ENCODE measurements at places on chromosomes 16 and 17.

- DNase-seq: no peak
These were observed 11.7 kb upstream of the ST6GALNAC2 start for GRCh38 chr17:76597156-76598003.

- DNase-seq: no peak
These were observed 160.3 kb downstream of the RPTOR start for GRCh38 chr17:80704894-80705293.

GRCh38 chr16:85017151-85017550 lies 5.8 kb upstream of the ZDHHC7 start:
- DNase-seq: no peak

DNA sequence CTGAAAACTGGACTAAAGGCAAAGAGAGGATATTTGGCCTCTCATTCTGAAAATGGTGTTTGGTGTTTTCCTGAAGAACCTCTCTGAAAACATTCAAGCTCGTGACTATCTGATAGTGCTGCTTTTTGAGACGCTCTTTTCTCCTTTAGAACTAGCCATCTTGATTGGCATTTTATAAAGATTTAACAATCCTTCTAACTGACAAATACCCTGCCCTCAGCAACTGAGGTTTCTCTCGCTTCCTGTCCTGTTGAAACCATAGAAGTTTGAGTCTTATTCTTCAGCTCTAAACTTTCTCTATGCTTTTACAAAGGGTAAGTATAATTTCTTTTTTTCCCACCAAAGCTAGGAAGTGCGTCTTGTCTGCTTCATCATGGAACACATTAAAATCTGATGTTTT lies 13.3 kb downstream of the CNEP1R1 start:
- DNase-seq: no peak

DNA sequence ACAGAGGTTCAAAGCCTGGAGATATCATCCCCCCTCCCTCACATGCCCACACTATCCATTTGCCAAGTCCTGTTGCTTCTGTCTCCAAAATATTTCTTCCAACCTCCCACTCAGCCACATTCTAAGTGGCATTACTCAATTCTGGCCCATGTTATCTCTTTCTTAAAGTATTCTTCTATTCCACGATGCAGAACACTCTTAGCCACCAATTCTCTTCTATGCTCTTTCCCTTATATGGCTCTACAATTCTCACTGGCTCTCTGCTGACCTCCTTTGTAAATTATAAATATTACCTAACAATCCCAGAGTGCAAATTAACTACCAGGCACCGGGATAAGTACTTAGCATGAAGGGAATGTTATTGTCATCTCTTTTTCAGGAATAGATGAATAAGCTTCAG lies 82.4 kb downstream of the KCNJ2 start:
- DNase-seq: no peak

GRCh38 chr16:69195369-69196029 lies 8.5 kb downstream of the SNTB2 start:
- no peak for DNase-seq

DNA sequence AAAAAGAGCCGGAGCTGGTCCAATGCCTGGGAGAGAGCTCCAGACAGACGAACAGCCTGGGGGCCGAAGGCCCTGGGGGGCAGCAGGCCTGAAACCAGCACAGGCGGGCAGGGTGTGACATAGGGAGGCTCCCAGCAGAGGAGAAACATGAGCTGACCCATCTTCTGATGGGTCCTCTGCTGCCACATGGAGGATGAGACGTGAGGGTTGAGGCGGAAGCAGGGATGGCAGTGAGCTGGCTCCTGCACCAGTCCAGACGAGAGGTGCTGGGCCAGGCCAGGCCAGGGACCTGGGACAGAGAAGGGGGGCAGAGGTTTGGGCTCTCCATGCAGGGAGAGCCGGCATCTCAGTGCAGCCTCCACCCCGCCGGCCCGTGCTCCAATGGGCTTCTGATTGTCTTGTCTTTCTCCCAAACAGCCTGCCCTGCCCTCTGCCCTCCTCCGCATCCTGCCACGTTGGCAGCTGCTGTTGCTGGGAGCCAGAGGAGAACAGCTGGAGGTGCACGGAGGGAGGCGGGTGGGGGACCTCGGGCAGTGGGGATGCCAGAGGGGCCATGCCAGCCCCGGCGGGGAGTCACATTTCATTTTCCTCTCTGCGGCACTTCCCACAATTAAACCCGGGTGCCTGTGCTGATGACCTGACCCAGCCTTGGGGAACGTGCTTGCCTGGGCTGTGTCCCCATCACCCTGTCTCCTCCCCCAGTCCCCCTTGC lies 139.1 kb upstream of the GSE1 start:
- DNase-seq: no peak

GRCh38 chr17:47945529-47946508 lies 4.4 kb downstream of the PNPO start:
- no peak for DNase-seq

- DNase-seq: no peak
These were observed 54.1 kb downstream of the VAC14 start for GRCh38 chr16:70746708-70747424.

- DNase-seq: no peak
These were observed 159.8 kb upstream of the SDK2 start for GRCh38 chr17:73803964-73804435.

DNA sequence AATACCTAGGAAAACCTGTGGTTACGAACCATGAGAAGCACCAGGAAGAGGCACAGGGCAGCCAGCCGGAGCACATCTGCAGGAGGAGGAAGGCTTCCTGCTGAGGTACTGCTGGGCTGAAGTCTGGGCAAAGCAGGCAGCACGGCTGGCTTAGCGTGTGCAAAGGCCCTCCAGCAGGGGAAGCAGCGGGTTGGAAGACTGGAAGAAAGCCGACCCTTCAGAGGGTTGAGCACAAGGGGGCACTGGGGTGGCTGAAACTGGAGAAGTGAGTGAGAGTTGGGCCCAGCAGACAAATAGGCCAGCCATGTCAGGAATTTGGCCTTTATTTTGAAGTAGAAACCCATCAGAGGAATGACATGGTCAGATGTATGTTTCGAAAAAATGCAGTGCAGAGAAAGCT lies 12.1 kb upstream of the HSD3B7 start:
- no peak for DNase-seq

GRCh38 chr16:48347980-48348379 lies 37.2 kb downstream of the SIAH1 start:
- no peak for DNase-seq

DNA sequence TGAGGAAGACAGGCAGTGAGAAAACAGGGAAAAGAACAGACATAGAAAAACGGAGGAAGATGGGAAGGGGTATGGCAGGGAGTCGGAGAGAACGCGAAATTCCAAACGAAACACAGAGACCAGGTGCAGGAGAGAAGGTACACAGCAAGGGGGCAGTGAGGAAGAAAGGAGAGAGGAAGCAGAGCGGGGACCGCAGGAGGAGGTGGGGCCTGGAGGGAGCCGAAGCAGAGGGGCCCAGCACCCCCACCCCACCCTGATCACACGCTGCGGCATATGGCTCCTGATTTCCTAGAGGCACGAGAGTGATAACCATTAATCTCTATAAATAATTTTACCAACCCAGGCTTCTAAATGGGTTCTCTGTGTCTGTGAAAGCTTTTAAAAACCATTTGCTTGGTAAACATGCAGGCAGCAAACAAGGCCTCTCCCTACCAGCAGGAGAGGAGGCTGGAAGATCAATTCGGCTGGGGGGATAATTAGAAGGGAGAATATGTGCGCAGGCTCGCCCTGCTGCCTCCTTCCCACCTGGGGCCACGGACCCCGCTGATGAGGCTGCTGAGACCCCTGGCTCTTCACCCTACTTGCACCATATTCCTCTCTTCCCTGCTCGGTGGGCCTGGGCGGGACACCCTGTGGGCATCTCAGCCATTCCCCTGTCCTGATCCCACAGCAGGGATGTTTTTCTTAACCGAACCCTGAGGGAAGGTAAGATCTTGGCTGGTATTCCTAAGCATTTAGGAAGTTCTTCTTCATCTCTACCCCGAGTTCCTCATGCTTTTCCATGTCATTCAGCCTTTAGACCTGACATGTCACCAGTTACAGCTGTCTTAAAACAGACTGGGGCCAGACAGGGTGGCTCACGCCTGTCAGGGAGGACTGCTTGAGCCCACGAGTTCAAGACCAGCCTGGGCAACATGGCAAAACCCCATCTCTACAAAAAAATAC lies 86.7 kb downstream of the TMEM132E start:
- DNase-seq: no peak

- DNase-seq: no peak
These were observed 581.0 kb downstream of the KCNJ18 start for GRCh38 chr17:22273308-22273707.

- no peak for DNase-seq
These were observed 13.2 kb downstream of the NGFR start for GRCh38 chr17:49508061-49508865.

DNA sequence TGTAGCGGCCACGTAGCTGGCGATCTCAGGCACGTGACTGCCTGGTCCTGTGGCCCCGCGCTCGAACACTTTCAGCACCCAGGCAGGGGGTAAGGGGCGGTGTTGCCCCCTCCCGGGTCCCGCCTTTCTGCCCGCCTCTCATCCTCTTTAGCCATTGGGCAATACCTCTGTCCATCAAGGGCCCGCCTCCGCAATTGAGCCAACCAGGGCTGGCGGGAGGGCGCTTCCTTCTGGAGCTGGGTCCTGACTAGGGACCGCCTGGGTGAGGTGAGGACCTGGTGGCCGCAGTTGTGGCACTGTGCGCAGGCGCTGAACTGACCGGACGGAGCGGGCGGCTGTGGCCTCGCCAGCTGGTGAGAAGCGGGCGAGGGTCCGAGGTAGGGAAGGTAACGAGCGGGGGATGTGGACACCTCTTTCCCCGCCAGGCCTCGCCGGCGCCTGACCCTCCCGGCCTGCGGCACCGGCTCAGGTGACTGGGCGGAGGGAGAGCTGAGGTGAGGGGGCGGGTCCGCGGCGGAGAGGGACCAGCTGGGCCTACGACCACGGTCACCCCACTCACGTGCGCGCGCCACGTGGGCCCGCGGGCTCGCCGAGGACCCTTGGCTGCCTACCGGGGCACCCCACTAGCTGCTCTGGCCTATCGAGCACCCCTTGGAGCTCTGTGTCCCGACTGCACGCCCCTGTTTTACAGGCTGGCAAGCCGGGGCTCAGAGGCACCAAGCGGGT lies at the start of gene PDP2:
TSS of gene PDP2 (plus strand) at position 228 of the 726 bp plus-strand sequence. CDS start 3,770 bp downstream, outside the sequence.
- DNase-seq: peak; percentile 96

- DNase-seq: no peak
These were observed 31.3 kb upstream of the MED13 start for GRCh38 chr17:62096401-62096670.

DNA sequence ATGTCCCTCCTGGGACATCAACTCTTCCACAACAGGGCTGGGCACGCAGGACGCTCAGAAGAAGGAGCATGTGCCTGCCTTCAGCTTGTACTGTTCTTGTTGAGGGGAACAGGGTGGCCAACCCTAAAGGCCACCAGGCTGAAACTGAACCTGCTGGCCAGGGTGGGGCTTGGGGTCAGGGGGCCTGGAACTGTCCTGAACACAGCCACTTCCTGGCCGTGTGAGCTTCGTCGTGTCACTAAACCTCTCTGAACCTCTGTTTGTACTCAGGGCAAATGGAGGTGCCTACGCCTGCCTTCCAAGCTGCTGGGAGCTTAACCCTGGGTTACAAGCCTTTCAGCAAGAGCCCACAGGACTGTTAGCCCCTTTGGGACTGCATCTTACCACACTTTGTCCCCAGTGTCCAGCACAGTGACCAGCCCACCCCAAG lies 6.7 kb downstream of the ARHGAP27 start:
- no peak for DNase-seq

DNA sequence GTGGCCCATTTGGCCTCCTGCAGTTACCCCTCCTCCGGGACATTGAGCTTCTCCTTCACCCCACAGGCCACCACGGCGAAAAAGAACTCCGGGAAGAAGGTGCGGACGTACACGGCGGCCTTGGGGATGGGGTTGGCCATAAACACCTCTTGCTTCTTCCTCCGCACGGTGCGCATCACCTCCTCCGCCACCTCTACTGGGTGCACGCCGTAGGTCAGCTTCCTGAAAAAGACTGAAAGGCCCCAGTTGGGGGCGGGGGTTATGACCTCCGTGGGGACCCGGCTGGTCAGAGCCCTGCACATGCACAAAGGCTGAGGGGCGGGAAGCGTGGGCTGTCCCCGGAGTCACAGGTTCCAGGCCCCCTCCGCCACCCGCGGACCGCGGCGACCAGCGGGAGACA lies 19.9 kb downstream of the DHRS7C start:
- no peak for DNase-seq

GRCh38 chr17:82300707-82301270 lies 16.6 kb downstream of the CD7 start:
- peak; percentile 57 for DNase-seq

- DNase-seq: no peak
These were observed 4.4 kb upstream of the PVALEF start for GRCh38 chr17:81160747-81161453.

GRCh38 chr17:62802561-62803205 lies 5.4 kb downstream of the MARCHF10 start:
- DNase-seq: no peak

DNA sequence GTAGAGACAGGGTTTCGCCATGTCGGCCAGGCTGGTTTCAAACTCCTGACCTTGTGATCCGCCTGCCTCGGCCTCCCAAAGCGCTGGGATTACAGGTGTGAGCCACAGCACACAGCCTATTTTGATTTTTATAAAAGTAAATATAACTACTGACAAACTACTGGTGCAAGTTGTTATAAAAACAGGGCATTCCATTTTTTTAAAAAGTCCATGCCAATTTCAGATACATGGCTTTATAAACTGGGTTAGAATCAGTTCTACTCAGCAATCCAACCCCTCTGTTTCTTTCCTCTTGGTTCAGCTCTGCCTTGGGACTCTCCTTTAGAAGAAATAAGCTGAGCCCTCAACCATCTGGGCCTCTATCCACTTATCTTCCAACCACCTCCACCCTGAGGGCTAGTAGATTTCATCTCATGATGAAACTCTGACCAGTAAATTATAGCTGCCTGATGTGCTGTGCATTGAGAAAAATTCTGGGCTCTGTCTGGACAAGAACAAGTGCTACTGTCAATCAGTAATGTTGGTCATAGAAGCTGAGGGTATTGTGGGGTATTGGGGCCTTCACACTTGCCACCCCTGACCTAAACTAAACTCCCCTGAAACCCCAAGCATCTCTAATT lies 10.2 kb downstream of the RANBP10 start:
- DNase-seq: no peak

DNA sequence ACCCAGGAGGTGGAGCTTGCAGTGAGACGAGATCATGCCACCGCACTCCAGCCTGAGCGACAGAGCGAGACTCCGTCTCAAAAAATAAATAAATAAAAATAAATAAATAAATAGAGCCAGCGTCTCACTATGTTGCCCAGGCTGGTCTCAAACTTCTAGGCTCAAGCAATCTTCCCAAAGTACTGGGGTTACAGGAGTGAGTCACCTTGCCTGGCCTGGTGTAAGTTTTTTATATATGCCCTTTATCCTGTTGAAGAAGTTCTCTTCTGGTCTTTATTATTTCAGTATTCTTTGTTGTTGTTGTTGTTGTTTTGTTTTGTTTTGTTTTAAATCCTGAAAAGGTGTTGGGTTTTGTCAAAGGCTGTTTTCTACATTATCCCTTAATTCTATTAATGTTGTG lies 30.1 kb upstream of the ABCC1 start:
- no peak for DNase-seq

- DNase-seq: no peak
These were observed 44.4 kb downstream of the DNAH9 start for GRCh38 chr17:11642655-11643054.

- DNase-seq: no peak
These were observed 39.3 kb downstream of the CHD9 start for GRCh38 chr16:53094013-53094630.

Measured in neural crest cell (in vitro differentiated cells).